ENCODE measurements at places on chromosomes 16 and 17. TPM values are rescaled to one million over a fixed set of nuclear protein-coding genes. Genes with fewer than 3 reads are reported as not detected.

GRCh38 chr17:79124513-79125209, 50.0 kb downstream of the ENGASE start:
- DNase-seq = no peak

DNA sequence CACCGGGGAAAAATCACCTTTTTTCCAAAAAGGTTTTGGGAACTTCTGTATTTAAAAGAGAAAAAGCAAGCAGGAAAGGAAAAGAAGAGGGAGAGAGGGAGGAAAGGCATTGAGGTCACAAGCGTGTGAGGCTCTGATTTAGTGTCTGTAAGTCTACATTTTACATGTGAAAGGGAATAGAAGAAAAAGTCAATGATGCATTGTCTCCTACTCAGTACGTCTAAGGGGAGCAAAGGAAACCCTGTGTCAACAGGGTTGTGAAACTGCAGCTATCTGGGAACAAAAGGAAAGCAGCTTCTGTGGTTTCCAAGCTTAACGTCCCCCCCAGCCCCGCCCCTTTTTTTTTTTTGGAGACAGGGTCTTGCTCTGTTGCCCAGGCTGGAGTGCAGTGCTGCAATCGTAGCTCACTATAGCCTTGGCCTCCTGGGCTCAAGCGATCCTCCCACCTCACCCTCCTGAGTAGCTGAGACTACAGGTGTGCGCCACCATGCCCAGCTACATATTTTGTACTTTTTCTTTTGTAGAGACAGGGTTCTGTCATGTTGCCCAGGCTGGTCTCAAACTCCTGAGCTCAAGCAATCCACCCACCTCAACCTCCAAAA, 1.8 kb upstream of the CDC42EP4 start:
- DNase-seq = no peak

DNA sequence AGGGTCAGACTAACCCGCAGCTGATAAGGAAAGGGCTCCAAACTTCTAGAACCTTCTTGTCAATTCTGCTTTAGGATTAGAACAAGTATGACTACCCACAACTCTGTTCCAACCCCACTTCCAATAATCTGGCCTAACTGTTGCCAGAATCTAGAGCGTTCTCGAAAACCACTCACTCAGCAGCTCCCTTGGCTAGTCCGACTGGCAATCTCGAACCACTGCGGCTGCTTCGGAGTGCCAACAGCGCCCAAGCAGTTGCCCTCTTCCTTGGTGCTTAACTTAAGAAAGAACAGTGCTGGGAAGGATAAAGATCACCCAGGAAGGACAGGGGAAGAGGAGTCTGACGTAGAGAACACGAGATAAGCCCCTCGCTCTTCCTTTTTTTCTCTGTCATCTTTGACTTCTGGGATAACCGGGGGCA, 818 bp downstream of the DNAJC7 start:
- no peak for DNase-seq

GRCh38 chr16:30054959-30055553, 10.5 kb upstream of the ALDOA start:
- no peak for DNase-seq

GRCh38 chr16:49456763-49457162, 83.2 kb downstream of the C16orf78 start:
- DNase-seq = no peak

- no peak for DNase-seq
Observed at GRCh38 chr16:50496990-50497389, 51.2 kb upstream of the NKD1 start.

- no peak for DNase-seq
Observed at GRCh38 chr17:8955021-8955959, 10.2 kb downstream of the PIK3R5 start.

- DNase-seq = no peak
Observed at GRCh38 chr16:27384425-27384824, 17.5 kb upstream of the IL21R start.

GRCh38 chr16:29808219-29808900, 2.0 kb downstream of the MAZ start:
- DNase-seq = no peak

DNA sequence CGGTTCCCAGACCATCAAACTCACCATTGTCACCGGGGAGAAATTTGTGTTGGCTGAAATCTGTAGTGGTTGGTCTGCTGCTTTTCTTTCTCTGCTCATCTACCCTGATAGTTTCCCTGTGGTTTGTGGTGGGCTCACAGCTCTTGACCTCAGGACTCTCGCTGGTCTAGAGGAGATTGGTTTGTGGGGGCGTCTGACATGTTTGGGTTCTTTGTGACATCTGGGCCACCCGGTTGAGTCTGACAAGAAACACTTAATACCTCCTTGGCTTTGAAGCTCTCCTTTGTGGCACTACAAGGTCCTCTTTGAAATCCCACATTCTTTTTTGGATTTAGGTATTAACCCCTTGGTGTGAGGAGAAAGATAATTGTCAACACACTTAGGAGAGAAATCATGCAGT, 662.0 kb downstream of the WWOX start:
- DNase-seq = no peak

VMO1 gene
- not detected for total RNA-seq

CCT6B gene
- total RNA-seq = 4.4 TPM

OR2C1 gene
- not detected for total RNA-seq

DPEP1 gene
- total RNA-seq = 0.65 TPM

ITGAD gene
- total RNA-seq = not detected

CDR2L gene
- total RNA-seq = 38.9 TPM

C17orf78 gene
- total RNA-seq = not detected

CFAP97D1 gene
- not detected for total RNA-seq

ACACA gene
- 45.4 TPM for total RNA-seq
